GM19239 (cell line): ENCODE measurements at places on chromosomes 7 and 10.
A peak's percentile ranks its signal among the peaks of the same experiment; 100 is the strongest.

GRCh38 chr7:45610660-45611299 is 36.6 kb downstream of the ADCY1 start:
- no peak for DNase-seq

- no peak for DNase-seq
These were observed 6.7 kb upstream of the MNX1 start for GRCh38 chr7:157017149-157017548.

DNA sequence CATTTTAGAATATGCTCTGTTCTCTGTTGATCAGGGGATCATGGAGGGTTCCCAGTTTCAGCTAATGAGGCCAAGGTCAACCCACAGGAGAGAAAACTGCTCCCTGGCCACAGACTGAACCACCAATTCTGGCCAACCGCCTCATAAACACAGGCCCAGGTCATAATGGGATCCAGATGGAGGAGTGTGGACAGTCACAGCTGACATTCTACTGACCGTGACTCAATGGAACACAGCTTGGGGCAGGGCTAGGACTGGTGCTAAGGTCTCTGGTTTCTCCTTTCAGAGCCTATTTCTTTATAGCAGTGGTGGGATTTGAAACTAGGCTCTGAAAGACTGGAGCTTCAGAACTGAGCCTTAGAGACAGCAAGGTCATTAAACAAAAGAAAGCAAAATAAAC is 68.3 kb downstream of the HIPK2 start:
- no peak for DNase-seq

GRCh38 chr10:89207801-89208551 is 859 bp upstream of the CH25H start:
- DNase-seq: no peak

DNA sequence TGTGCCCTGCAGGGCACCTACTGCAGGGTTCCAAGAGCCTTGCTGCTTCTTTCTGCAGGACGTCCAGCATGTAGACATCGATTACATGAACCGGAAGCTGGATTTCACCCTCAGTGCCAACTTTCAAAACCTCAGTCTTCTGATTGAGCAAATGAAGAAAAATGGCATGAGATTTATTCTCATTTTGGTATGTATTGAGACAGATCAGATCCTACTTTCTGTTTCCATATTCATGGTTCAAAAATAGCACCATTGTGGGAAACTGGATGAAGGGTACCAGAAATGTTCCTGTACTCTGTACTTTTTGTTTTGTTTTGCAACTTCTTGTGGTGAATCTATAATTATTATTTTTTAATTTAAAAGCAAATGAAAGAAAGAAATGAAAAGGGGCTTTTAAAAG is 64.1 kb downstream of the MGAM2 start:
- no peak for DNase-seq

DNA sequence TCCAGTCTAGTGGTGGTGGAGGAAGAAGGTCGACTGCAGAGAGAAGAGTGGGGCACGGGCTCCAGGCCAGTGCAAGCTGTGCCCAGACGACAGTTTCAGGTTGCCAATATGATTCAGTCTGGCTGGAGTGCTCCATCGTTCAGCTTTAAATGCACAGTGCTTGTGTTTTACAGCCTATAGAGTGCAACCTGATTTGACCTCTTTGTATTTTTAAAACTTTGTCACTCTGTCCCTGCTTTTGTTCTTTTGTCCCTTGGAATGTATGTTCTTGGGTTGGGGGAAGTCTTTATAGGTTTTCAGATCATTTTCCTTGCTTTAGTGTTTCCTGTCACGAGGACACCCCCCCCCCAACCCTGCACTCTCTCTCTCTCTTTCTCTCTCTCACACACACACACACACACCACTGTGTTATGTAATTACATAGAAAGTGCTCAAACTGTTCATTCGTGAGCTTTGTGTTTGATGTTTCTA is 198.0 kb downstream of the CAMK1D start:
- no peak for DNase-seq

GRCh38 chr10:31624611-31625010 is 304.0 kb downstream of the ARHGAP12 start:
- DNase-seq: no peak

GRCh38 chr10:43640603-43641002 is 8.1 kb downstream of the ZNF32 start:
- no peak for DNase-seq

- DNase-seq: no peak
These were observed 9.3 kb upstream of the RET start for GRCh38 chr10:43067391-43068135.

- DNase-seq: no peak
These were observed 4.0 kb downstream of the BAMBI start for GRCh38 chr10:28681291-28681763.

DNA sequence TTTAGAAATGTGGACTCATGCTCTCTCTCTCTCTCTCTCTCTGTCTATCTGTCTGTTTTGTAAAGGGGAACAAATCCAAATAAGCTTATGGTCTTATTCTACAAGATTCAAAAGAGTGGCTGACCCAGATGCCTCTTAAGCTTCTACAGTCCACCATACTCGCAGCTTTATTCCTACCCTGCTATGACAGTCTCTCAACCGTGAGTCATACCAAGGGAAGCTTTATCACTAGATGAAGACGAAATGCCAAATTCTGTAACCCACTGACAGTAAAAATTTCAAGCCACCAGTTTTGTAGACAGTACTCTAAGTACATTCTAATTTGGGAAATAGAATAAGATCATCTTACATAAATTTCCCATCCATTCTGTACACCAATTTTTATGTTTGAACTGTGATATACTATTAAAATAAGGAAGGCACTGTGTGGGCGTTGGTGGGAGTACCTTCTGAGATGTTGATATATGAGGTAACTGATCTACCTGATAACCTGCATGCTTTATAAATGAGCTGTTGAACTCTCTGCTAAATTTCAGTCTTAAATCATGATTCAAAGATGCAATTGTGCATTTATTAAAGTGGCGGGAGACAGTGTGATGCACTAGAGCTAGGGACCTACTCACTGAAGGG is 153.2 kb downstream of the KLF6 start:
- DNase-seq: no peak

DNA sequence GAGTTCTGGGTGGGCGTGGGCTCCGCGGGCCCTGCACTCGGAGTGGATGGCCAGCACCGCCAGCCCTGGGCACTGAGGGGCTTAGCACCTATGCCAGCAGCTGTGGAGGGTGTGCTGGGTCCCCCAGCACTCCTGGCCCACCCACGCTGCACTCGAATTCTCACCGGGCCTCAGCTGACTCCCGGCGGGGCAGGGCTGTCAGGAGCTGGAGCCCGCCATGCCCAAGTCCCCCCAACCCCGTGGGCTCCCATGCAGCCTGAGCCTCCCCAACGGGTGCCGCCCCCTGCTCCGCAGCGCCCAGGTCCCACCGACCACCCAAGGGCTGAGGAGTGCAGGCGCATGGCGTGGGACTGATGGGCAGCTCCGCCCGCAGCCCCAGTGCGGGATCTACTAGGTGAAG is 93.1 kb downstream of the SLC25A13 start:
- no peak for DNase-seq

DNA sequence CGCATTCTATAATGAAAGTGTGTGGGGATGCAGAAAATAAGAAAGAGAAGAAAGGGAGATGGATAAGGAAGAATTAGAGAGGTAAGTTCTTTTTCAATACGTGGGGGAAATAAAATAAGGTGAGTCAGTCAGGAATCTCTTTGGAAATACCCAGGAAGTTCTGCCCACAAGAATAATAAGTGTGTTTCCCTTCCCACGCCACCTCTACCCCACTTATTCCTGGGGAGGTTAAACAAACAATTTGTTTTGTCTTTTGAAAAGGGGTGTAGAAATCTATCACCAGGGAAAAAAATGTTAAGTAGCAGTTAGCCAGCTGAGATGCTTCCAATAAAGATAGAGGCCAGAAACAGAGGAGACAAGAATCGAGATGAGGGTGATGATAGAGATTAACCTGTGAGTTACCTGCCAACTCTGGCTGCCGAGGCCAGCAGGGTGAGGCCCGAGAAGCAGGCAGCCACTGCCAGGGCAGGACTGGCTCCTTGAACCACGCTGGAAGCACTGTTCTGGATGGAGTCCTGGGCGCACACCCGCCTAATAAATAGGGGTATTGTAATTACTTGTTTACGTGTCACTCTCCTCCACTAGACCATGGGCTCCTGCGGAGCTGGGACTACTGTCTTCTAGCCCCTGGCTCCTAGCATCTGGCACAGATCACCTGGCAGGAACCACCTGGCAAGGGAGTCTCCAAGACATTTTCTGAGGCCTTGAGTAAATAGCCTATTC is 191.3 kb downstream of the FGFR2 start:
- DNase-seq: no peak

GRCh38 chr10:22320591-22321155 is at the start of gene BMI1:
Gene BMI1 (plus strand): TSS chr10:22321099. CDS start chr10:22326450, 5,351 bp downstream.
- DNase-seq: peak; percentile 73

DNA sequence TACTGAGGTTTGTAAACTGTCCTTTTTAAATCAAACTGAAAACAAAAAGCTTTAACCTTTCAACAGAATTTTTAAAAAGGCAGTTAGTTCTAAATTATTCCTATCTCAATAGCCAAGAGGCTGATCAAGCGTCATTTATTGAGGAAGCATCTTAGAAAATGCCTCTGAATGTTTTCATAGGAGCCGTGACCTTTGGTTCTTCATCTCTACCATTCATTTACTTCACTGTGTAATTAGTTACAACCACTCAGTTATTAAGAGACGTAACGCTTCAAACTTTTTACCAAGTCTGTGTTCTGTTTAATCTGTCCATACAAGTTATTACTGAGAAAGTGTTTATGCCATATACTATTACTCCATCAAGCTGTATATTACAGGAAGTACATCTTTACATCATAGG is 107.4 kb upstream of the KMT2E start:
- DNase-seq: no peak

GRCh38 chr7:101119876-101120275 is 7.0 kb upstream of the SERPINE1 start:
- no peak for DNase-seq

GRCh38 chr10:124338276-124338925 is 80.3 kb downstream of the OAT start:
- no peak for DNase-seq

DNA sequence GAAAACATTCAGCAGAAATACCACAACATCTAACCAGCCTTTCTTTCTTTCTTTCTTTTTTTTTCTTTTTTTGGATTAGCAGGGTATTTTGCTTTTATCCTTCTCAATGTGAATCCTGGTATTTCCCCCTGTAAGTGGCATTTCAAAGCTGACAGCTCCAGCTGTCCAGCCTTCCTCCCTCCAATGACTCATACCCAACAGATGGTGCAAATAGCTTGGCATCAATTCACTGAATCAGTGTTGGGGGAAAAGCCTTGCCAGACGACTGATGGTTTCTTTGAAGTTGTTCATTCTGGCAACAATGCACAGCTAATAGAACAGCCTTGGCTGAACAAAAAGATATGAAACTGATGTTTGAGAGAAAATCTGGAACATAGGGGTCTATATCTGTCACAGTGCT is 316.8 kb upstream of the STEAP1 start:
- no peak for DNase-seq

DNA sequence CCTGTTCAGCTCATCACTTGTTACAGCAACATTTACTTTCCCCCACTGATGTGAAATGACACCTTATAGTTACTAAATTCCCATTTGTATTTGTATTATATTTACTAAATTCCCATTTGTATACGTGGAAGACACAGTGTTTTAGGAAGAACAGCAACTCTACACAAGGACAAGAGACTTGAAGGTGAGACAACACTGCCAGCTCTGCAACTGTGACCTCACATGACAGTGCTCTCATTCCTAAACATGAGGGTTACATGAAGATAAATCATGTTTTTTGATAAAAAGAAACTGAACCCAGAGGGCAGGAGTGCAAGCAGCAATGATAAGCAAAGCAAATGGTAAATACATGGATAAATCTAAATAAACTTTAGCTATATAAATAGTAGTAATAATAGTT is 60.3 kb downstream of the ATAD1 start:
- DNase-seq: no peak

DNA sequence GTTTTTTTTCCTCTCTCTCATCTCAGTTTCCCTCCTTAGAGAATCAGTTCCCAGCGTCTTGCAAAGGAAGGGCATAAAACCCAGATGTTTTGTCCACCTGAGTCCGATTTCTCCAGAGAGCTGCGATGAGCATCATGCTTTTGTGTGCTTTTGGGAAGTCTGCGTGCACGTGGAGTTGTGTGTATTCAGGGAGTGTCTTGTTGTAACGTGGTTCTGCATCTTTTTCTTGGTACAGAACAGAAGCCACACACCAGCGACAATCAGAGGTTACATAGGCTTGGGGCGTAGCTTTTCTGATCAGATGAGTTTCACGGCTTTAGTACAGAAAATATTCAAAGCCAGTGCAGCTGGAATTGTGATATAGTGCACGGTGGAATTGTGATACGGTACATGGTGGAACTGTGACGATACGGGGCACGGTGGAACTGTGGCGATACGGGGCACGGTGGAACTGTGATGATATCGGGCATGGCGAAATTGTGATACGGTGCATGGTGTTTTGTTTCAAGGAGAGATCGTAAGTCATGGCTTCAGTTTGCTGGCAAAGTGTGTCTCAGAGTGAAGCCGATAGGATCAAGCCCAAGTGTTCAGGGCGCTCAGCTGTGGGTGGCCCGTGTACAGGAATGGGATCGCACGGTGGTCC is 32.8 kb downstream of the FOXK1 start:
- no peak for DNase-seq

- DNase-seq: no peak
These were observed 1.4 kb downstream of the ITGB1 start for GRCh38 chr10:32956365-32957197.

DNA sequence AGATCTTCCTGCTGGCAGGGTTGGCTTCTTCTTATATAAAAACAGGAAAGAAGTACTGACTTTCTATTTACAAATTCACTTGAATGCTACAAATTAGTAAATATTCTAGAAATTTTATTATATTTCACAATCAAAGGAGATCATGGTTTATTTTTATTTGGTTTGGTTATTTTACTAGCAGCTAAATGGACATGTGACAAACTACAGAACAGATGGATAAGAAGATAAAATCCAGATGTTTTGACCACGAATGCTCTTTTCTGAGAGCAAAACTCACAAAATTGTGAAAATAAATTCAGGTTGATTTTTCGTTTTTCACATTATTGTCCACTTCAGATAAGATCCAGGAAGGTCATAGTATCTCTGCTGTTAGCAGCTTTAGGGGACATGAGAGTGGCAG is 55.4 kb downstream of the CACNA2D1 start:
- DNase-seq: no peak

- no peak for DNase-seq
These were observed 141.5 kb upstream of the CAV2 start for GRCh38 chr7:116357781-116358670.

GRCh38 chr10:106652279-106652678 is 512.2 kb downstream of the SORCS1 start:
- no peak for DNase-seq

GRCh38 chr7:154928136-154929005 is 74.6 kb downstream of the PAXIP1 start:
- peak; percentile 56 for DNase-seq
